ENCODE measurements at places on chromosomes 6 and 20.

DNA sequence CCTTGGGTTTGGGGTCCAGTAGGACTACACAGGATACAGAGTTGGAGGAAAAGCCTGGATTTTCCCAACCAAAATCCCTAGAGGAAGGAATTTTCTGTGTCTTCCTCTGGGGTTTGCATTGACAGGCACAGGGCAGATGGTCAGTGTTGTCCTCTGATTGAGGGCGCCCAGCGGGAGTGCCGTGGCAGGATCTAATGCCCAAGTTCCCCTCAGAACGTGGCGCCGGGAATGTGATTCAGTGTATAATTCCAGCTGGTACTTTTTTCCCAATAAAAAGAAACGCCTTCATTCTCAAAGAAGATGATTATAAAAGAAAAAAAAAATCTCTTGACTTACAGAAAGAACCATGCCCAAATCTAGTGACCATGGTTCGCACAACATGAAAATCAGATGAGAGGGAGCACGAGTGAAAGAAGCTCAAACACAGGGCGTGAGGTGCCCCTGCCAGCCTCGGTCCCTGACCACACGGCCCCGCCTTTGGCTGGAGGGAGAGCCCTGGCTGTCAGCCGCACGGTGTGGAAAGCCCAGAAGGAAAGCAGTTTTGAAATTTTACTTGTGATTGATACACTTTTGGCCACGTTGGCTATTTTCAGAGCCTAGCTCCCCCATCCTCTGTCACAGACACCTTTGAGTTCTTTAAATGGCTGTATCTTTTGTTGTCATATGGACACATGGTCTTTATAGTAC, 31.6 kb downstream of the VEGFA start:
- DNase-seq, result no peak

DNA sequence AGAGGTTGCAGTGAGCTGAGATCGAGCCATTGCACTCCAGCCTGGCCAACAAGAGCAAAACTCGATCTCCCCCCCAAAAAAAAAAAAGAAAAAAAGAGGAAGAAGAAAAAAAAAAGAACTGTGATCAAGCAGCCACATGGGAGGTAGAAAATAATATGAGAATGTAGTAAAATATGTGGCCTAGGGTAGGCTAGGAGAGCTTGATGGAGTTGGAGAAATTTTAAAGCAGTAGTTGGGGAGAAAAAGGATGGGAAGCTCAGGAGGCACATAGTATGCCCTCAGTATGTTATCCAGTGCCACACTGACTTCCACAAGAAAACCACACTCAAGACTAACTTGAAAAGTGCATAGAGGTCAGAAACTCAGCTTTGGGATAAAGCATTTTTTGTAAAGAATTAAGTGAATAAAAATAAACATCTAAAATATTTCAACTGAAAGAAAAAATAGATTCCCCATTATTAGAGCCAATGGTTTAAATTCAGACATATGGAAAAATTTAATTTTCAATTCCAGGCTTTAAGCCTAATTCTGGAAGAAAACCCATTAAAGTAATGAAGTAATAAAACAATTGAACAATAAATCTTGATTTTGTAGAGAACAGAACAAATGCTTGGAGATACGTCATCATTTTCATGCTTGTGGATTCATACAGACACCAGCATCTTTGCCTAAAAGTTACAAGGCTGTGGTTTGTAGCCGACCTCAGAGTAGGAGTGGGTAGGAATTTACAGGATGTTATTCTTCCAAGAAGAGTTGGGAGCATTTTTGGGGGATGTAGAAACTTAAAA, 34.7 kb downstream of the PLEKHG1 start:
- no peak for DNase-seq

- DNase-seq, result no peak
Measured at GRCh38 chr6:166228839-166229528, 61.3 kb upstream of the TBXT start.

GRCh38 chr20:63009045-63009961, 2.5 kb upstream of the BHLHE23 start:
- no peak for DNase-seq

DNA sequence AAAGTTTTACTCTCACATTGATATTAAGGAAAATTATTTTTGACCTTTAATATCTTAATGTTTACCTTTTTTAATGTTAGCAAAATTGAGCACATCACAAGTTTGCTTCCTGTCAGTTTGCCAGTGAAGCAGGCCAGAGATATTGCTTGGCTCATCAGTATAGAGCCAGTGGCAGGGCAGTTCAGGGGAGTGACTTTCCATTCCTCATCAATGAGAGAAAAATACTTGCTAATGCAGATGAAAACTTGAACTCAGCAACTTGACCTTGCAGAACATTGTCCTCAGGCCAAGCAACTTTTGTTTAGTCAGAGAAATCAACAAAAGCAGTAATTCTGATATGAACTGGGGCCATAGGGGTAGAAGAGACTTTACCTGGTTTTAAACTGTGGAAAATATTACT, 6.9 kb downstream of the TAB2 start:
- DNase-seq, result no peak

DNA sequence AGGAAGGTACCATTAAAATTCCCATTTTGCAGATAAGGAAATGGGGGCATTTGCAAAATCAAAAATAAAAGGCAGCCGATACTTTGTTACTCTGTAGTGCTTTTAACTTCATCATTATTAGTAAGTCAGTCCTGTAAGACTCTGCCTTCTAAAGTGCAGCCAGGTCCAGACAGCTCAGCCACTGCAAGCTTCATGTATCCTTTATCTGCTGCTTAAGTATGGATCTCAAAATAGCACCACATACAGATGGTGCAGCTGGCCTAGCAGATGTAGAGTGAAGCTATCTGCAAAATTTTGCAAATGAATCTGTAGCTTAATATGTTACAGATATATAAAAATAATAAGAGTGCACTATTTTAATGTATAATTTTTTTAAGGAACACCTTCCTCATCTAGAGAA, 53.4 kb downstream of the NUS1 start:
- DNase-seq, result no peak

GRCh38 chr6:12083302-12083701, 71.2 kb downstream of the HIVEP1 start:
- DNase-seq, result no peak

DNA sequence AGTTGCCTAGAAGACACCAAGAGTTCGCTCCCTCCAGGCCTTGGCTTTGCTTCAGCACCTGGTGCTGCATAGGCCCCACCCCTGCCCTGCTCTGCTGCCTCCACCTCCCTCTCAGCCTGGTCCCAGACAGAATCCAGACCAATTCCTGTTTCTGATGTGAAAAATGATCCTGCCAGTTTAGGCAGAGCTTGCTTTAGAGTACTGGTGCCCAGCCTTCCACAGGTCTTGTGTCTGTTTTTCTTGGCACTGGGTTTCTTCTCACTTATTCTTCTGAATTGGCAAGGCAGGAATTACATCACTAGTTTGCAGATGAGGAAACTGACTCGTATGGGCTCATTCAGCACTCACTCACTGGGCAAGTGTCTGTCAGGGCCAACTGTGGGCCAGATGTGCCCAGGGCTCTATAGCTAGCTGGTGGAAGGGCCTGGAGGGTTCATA, 53.0 kb downstream of the HLA-A start:
- no peak for DNase-seq

DNA sequence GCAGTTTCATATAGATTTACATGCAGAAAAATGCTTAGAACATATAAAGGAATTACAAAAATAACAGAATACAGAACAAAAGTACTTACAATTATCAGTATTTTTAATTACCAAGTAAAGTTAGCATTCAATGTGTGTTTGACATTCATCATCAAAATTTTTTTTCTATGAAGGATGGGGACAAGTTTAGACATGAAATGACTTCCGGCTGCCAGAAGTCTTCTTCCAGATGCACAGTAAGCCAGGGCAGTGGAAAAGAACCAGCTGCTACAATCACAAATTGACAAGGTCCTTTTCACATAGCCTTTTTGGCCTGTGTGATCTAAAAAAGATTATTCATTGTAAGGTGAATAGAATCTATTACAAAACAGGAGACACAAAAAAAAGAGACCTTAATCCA, 73.8 kb downstream of the HUS1B start:
- no peak for DNase-seq

GRCh38 chr6:159463119-159463829, 229.8 kb downstream of the SOD2 start:
- DNase-seq, result no peak

- DNase-seq, result no peak
Measured at GRCh38 chr6:38212579-38212978, 393.1 kb downstream of the ZFAND3 start.

- DNase-seq, result no peak
Measured at GRCh38 chr20:18738055-18738454, 75.5 kb upstream of the SCP2D1 start.

- no peak for DNase-seq
Measured at GRCh38 chr6:35036059-35036827, 104.9 kb downstream of the TCP11 start.

DNA sequence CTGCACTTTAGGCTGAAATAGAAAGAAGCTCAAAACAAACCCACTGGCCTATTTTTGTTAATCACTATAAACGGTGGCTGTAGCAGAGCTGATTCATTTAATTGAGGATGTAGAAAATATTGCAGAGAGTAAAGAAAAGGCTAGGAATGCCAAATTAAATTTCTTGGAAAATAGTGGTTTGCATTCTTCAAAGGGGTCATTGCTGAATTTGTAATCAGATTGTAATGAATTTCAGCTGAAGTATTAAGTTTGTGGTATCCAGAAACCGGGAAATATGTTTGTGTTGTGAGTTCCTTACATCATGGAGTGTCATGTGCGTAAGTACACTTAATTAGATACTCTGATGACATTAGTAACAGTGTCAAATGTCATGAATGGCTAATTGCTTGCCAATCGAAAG, 203.0 kb downstream of the SAMD5 start:
- no peak for DNase-seq

GRCh38 chr20:1121429-1121828, 3.0 kb downstream of the PSMF1 start:
- DNase-seq, result no peak

DNA sequence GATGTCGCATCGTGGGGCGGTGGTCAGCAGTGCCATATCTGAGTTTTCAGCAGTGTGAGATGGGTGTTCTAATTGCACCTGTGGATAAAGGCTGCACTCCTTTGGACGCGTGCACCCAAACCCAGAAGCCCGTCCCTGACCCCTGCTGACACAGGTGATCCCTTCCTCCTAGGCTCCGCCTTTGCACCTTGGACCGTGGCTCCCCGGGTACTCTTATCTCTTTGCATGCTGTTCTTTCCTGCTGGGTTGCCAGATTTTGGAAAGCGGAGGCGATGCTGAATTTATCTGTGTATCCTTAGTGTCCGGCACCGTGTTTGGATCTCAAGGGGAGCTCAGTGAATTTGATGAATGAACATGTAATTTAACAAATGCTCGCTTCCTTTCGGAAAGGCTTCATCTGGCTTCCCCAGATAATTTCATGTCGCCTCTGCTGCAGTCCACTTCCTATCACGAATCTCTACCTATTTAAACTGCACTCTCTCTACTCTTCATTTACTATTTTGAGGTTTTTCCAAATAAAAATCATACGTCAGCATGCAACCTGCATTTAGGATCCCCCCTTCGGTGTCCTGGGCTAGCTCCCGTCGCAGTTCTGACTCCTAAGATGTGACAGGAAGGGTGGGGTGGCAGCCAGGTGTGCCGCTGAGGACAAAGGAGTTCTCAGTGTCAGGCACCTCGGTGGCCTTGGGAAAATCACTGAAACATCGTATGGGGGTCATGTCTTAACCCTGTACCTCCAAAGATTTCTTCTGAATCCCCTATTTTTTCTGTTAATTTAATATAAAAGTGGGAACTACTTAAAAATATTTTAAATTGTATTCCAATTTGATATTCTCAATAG, 753 bp upstream of the PERP start:
- DNase-seq, result no peak

- DNase-seq, result no peak
Measured at GRCh38 chr6:125236536-125237327, 65.0 kb downstream of the HDDC2 start.

GRCh38 chr6:84061174-84061573, 27.6 kb downstream of the MRAP2 start:
- DNase-seq, result no peak

GRCh38 chr6:114007516-114007915, 36.6 kb upstream of the HDAC2 start:
- DNase-seq, result no peak

- DNase-seq, result no peak
Measured at GRCh38 chr20:39983655-39984054, 705.4 kb downstream of the MAFB start.

- no peak for DNase-seq
Measured at GRCh38 chr6:130557481-130558112, 191.8 kb downstream of the TMEM200A start.

GRCh38 chr20:17957505-17958363, 10.9 kb downstream of the SNX5 start:
- no peak for DNase-seq

DNA sequence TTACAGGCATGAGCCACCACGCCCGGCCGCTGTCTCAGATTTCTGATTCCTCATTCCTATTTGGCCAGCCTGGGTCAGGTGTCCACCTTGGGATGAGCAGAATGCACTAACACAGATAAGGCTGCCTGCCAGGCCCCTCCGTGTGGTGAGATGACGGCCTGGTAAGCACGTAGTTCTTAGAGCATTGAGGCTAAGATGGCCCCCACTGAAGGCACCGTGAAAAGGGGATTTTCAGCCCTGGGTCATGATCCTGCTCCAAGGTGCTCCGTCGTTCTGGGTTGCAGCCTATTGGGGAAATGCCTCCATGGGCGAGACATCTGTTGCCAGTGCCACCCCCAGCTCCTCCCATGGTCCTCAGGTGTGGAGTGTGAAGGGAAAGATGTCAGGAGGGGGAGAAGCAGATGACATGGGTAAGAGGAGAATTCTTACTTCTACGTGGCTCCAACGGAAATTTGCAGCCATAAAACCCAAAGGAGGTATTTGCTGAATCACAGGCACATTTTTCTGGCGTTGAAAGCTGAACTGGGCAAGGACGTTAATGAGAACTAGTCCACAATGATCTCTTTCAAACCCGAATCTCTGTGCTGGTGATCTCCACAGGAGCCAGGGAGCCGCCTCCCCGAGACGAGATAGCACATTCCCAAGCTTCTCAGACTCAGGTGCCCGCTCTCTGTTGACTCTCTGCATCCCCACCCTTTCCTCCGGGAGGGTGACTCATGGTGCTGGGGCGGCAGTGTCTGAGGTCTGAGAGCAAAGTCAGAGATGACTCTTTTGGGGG, 34.0 kb upstream of the BMP6 start:
- DNase-seq, result no peak
